ENCODE measurements at places on chromosomes 5 and 9.
A peak's percentile ranks its signal among the peaks of the same experiment; 100 is the strongest.

- DNase-seq, result no peak
Measured at GRCh38 chr5:9160747-9161146, 385.1 kb downstream of the SEMA5A start.

GRCh38 chr5:163408311-163408923 is 29.0 kb upstream of the CCNG1 start:
- DNase-seq, result peak; percentile 74

DNA sequence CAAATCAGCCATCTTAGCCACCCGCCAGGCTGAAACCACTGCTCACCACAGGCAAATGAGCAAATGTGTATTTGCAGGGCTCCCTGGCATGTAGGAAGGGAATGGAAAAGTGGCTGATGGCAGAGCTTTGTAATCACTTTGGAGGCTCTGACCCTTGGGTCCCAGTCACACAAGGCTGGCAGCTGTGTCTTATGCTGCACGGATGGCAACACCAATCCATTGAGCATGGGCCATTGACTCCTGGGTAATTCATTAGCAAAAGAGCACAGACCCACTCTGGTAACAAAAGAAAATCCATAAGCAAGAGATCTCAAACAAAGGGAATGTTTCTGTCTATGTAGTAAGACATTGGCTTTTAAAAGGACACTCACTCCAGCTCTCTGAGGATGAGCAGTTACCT is 57.6 kb downstream of the SPOCK1 start:
- DNase-seq, result no peak

DNA sequence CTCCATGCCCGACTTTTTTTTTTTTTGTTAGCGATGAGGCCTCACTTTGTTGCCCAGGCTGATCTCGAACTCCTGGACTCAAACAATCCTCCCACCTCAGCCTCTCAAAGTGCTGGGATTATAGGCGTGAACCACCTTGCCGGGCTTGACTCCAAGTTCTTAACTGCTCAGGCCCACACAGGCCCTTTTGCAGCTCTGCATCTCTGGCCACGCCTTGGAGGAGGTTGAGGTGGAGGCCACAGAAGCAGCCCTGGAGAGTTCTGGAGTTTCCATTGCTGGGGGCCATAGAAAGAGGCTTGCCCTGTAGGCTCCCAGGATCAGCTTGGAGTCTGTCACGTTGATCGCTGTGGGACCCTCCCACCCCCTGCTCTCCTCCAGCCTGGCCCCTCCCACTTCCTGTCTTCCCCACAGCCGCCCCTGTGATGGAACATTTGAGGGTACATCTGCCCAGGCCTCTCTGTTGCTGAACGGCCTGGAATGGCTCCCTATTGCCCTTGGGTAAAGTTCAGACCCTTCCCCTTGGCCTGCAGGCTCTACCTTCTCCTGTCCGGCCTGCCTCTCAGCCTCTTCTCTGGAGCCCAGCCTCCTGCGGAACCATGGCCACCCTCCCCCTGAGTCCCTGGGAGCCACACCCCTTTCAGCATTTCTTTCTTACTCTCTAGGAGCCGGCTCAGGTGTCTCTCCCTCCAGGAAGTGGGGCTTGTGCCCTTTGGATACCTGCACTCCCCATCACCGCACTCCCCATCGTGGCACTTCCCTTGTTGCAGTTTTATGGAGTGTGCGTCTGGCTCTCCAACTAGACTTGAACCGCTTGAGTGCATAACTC is 30.4 kb upstream of the IER5L start:
- DNase-seq, result no peak

DNA sequence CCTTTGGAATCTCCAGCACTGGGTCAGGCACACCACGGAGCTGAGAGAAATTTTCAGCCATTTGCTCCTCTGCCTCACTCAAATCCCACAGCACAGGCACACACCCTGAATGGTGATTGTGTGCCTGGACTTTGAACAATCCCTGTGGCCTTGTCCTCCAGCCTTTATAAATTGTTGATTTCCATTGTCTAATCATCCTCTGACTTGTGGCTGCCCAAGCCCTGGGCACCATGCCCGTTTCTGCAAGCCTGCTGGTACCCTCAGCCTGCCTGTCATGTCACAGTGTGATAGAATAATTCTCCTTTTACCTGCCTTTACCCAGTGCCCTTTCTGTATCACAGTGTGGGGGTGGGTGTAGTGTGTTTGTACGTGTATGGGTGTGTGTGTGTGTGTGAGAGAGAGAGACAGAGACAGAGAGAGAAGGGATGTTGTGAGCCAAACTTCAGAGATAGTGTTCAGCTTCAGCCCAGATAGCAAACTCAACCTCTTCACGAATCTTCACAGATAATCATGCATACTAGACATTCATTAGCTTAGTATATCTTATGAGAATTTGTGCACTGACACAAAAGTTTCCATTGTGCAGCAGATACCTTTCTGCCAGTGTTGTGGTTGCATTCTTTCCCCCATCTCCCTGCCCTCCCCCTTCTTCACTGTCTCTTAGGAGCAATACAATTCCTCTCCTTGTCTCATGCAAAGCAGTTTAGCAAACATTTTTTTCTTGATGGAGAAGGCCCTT is 27.8 kb upstream of the SLC44A1 start:
- no peak for DNase-seq

- no peak for DNase-seq
Measured at GRCh38 chr5:9374025-9374424, 171.8 kb downstream of the SEMA5A start.

GRCh38 chr9:100774962-100775361 is 197.1 kb downstream of the CAVIN4 start:
- no peak for DNase-seq

- no peak for DNase-seq
Measured at GRCh38 chr9:100587375-100587774, 9.5 kb downstream of the CAVIN4 start.

DNA sequence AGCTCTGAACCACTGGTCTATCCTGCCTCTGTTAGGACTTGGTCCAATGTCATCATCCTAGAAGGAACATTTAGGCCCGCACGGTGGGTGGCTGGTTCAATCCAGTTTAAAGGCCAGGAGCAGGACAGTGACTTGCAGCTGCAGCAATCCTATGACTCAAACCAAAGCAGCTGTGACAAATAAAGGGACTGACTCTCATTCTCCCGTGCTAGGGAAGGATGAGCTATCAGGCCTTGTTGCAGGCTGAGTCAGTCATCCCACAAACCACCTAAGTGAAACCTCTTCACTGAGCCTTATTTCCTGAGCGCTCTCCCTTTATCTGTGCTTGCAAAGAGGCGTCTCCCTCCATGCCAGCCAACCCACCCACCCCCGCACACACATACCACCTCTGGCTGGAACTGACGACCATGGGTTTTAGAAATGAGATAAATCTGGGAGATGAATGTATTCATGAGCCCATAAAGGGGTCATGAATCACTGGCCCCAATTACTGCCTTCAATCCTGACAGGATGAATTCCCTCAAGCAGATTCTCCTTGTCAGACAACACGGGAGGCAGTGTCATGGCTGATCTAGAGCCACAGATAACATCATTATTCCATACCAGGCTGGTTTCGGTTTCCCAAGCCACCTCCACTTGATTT is 93.4 kb downstream of the KCNIP1 start:
- no peak for DNase-seq

DNA sequence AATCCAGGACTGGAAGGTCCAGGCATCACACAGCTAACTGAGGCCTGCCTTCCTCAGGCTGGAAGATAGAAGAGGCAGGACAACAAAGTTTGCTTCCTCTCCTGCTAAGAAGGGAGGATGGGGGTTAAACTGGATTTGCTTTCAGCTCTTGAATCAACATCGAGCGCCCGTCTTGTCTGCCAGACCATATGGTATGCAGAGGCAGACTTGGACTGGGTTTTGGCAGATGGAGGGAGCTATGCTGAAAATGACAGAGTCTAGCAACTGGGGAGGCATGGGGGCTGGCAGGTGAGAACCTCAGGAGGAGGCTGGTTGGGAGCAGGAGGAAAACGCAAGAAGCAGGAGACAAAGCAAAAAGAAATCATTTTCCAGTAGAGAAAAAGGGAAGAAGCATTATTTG is 289.5 kb upstream of the IL12B start:
- DNase-seq, result no peak

- peak; percentile 34 for DNase-seq
Measured at GRCh38 chr9:73133921-73134407, 17.7 kb upstream of the ANXA1 start.

DNA sequence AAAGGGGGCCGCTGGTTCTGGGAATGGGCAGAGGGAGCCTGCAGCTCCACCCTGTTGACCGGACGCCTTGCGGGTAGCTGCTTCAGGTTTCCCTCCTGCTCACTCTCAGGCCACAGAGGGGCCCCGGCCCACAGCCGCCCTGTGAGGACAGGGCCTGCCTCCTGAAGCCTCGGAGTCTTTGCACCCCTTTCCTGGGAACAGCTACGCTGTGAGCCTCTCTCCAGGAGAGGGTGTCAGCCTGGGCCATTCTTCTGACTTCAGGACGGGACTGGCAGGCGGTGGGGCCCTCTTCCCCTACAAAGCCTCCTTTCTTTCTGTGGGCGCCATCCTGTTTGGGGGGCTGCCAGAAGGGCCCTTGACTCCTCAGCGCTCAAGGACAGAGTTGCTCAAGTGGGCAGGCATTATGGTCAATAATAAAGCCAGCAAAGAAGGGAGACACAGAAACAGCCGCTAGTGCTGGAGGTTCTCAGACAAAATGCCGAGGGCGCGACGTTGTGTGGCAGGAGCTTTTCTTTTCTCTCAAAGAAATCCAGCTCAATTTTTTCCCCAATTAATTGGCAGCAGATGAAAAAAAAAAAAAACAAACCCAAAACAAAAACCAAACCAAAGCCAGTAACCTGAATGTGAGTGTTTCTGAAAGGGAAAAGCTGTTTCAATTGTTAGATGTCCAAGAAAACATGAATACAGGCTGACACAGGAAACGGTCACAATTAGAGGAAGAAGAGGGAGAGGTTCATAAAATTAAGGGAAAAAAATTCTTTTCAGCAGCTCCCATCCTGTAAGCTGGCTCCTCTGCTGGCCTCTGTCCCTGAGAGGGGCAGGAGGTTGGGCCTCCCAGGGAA is 12.8 kb upstream of the SLC25A51 start:
- DNase-seq, result no peak

DNA sequence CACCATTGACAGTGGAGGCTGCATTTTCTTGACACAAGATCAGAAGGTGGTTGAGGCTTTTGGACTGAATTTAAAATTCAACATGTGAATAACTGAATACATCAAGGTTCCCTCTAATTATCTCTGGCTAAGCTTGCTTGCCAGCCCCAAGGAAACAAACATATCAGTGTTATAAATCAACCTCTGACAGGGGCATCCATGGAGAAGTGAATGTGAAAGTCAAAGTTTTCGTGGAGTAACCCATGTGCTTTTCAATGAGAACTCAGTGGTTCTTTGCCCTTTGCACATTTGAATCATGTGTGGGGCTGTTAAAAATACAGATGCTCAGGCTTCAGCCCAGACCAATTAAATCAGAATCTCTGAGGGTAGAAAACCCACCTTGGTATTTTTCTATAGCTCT is 128.9 kb downstream of the LRRC70 start:
- DNase-seq, result no peak

DNA sequence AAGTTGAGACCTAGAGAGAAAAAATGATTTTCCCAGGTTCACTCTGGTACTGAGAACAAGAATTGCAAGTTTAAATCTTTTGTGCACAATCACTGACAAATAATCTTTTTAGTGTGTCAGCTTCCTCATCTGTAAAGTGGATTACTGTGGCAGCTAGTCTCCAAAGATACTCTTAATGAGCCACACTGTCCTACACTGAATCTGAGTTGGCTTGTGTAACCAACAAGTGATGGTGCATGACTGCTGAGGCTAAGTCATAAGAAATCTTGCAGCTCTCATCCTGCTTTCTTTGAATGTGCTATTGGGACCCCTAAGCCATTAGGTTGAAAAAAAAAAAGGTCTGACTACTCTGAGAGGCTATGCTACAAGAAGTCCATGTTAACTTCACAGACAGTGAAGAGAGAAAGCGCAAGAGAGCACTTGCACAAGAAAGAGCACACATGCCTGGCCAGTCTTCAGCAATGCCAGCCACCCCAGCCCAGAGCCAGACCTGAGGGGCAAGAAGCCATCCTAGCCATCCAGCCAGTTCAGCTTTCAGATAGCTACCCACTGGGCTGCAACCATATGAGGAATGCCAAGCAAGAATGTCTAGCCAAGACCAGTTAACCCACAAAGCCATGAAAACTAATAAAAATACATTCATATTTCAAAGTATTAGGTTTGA is 419.4 kb downstream of the RAB3C start:
- no peak for DNase-seq

DNA sequence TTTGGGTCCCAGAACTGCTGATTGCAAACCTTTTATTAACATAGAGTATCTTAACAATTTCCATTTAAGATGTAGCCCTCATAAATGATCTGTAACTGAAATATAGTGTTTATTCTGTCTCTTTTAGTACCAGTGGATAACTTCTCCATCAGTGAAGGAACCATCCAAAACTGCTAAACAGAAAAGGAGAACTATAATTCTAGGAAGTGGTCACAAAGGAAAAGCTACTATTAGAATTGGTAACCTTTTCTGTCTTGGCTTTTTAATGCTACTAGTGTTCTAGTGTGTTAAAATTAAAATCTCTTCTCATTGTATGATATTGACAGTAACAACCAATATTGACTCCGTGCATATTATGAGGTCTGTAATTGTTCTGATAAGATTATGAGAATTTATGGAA is 12.8 kb downstream of the CEP78 start:
- no peak for DNase-seq

DNA sequence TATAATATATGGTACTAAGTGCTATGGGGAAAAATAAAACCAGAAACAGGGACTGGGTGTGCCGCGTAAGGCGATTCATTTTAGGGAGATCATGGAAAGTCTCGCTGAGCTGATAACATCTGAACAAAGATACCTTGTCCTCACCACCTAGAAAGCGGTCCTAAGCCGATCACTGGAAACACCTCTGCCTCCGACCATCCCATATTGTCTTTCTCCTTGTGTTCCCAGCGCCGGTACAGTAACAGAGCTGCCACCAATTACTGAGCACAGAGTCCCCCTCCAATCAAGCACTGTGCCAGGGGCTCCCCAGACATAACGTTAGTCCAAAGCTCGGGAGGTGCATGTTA is 704 bp downstream of the CCDC112 start:
- DNase-seq, result no peak

DNA sequence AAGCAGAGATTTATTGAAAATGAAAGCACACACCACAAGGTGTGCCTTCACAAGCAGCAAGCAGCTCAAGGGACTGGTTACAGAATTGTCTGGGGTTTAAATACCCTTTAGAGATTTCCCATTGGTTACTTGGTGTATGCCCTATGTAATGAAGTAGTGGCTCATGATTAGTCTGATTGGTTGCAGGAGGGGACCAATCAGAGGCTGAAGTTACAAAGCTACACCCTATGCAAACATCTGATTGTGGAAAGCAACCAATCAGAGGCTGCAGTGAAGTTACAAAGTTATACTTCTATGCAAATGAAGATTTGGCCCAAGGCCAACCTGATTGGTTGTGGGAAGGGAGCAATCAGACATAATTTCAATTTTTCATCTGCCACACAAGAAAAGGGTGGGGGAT is 119.9 kb downstream of the C9orf152 start:
- DNase-seq, result peak; percentile 50

Measured in erythroblast (primary cell).